Skeletal muscle cell (primary cell): ENCODE measurements at places on chromosomes 2 and 18.

- no peak for DNase-seq
These were observed 25.4 kb upstream of the STPG4 start for GRCh38 chr2:47180531-47180930.

DNA sequence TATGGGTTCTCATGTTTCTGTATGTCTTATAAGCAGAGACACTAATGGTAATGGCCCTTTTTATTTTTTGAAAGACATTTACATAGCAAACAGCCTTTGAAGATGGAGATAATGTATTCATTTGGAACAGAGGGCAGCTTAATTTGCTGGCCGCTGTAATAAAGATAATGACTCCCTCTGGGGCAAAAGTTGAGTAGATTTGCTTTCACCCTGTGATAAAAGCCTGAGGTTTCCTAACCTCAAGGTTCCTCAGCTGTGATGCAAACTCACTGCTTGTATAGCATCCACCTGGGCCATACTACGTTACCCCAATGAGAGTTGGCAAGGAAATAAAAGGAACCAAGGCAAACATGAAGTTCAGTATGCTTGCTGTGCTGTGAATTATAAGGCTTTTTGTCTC is 54.8 kb downstream of the TEX51 start:
- no peak for DNase-seq

- no peak for DNase-seq
These were observed 172.7 kb downstream of the SH3RF3 start for GRCh38 chr2:109301746-109302145.

GRCh38 chr2:77018219-77018618 is 504.0 kb downstream of the LRRTM4 start:
- DNase-seq, result no peak

DNA sequence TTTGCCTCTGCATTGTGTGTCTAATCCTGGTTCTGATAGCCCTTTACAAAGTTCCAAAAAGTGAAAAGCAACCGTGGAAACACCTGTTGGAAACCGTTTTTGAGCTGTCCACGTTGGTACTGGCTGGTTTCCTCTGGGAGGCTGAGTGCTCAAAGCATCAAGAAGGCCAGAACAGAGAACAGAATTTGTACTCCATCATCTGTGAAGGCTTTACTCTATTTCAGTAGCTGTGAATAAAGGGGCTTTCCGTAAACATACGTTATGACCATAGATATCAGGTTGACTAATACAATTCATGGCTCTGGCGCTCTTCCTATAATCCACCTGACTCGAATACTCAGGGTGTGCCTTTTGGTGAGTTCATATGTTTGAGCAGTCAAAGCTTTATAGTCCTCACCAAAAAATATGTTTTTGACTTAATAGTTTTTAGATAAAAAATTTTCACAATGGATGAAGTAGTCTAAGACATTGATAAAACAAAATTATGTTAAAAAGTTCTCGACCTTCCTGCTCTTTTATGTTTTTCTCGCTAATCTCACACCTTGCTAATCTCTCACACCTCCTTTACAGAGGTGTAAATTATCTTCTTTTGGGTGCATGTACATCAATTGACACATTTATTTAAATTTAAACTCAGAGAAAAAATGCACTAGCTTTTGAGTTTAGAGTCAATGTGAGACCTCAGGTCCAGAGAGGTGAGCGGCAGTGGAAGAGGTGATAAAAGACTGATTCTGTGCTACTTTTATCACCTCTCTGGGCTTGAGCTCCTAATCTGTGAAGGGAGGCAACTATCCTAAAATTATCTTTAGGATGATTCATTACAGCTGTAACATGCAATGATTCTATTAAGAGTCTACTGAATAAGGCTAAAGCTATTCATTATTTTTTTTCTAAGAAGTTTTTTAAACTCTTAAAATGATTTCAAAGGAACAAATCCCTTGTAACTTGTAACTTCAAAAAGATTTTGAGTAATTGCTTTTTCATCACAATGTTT is 65.3 kb downstream of the CXCR4 start:
- DNase-seq, result no peak

DNA sequence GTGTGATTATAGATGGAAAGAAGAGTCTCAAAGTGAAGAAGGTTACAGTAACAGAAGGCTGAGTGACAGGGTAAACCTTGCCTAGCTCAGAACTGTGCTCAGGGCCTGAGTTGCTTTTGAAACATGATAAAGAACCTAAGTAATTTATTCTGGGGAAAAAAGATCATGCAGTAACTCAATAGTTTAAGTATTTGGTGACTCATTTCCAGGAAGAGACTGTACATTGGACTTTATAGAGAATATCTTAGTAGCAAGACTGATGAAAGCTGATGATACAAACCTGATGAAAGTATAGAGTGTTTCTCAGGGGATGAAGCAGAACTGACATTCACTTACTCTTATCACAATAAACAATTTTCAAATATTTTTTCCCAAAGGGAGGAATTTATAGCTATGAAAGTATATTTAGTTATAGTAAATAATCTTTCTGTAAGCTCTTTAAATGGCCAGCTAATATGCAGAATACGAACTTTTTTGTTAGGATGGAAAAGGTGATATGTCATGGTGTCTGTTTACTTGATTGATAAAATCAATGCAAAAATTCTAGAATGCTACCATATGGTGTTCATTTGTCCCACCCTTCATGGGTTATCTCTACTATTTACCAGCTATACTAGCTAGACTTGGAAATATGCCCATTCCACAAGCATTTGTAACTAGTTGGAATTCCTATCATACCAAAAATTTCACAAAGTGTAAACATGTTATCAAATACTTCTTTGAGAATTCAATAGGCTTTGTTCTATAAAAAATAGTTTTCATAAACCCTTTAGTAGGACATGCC is 1265.5 kb upstream of the ACVR2A start:
- peak; percentile 39 for DNase-seq

DNA sequence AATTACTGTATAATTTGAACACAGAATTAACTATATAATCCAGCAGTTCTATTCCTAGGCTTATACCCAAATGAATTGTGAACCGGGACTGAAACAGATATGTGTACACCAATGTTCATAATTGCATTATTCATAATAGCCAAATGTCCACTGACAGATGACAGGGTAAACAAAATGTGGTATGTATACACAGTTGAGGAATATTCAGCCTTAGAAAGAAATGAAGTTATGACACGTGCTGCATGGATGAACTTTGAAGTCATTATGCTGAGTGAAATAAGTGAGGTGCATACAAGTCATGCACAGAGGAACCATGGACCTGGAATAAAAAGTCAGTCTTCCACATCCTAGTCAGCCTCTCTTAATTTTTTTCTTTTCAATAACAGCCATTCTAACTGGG is 91.9 kb downstream of the SH3RF3 start:
- no peak for DNase-seq

- no peak for DNase-seq
These were observed 2.2 kb downstream of the RNU4ATAC start for GRCh38 chr2:121532894-121533293.

DNA sequence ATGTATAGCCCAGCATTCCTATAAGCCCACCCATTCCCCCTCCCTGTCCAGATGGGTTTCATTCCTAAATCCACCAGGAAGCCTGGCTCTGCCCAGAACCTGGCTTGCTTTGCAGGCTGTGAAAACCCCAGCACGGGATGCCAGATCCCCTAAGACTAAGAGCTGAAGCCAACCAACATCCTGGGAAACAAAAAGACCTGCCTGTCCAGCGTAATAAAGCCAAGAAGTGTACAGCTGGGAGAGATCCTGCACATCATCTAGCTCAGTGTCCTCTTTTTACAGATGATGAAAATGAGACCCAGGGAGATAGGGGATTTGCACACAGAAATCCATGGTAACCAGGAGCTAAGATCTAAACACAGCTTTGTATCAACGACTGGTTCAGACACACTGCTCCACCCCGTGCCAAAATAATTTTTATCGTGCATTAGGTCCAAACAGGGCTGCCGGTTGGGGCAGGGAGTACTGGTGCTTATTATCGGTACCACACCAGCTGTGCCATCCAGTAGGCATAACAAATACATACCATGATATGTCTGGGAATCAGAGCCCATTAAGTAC is 2.9 kb downstream of the RND3 start:
- no peak for DNase-seq

DNA sequence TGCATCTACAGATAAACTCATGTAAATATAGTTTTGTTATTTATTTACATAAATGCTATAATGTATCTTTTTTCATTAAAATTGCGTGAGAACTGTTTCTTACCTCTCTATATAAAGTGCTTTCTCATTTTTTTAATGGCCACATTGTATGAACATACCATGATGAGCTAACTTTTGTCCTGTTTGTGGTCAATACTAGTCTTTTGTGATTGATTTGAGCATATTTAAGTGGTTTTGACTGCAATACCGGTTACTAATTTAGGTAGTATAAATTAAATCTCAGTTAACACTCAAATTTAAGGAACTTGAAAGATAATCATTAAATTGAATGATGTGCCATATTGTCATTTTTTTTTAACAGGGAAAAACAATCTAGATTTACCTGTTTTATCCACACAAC is 108.2 kb downstream of the HAUS1 start:
- DNase-seq, result no peak

- DNase-seq, result no peak
These were observed 250.8 kb downstream of the LRRTM1 start for GRCh38 chr2:80053522-80054345.

- DNase-seq, result no peak
These were observed 5.1 kb downstream of the PSD4 start for GRCh38 chr2:113178891-113179290.

DNA sequence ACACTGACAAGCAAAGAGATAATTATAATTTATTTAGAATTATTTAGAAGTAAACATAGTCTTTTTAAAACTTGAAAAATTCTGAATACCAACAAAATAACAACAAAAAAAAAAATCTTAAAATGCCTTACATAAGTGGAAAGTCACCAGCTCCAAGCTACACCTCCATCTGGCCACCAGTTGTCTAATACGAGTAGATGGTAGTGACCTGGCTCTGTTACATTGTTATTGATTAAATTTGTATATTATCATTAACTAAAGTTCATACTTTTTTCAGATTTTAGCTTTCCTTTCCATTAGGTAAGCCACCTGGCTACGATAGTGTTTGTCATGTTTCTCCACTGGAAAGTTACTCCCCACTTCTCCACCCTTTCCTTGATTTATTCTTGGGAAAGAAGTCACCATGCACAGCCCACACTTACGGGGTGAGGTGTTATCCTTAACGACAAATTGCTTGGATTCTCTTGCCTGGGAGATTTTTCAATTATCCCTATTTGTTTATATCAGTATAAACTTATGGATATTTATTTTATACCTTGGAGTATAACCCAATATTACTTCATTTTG is 464.5 kb upstream of the CHAC2 start:
- no peak for DNase-seq

- no peak for DNase-seq
These were observed 2.6 kb downstream of the MAP2 start for GRCh38 chr2:209426432-209426831.

DNA sequence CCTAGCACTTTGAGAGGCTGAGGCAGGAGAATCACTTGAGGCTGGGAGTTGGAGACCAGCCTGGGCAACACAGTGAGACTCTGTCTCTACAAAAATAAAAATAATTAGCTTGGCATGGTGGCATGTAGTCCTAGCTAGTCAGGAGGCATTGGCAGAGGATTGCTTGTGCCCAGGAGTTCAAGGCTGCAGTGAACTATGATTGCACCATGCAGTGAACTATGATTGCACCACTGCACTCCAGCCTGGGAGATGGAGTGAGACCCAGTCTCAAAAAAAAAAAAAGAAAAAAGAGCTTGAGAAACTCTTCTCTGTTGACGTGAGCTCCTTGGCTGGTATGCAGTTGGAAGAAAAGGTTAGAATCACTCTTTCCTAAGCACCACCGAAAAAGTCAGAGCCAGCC is 125.1 kb upstream of the TNP1 start:
- DNase-seq, result no peak

- DNase-seq, result no peak
These were observed 46.2 kb upstream of the SPRED2 start for GRCh38 chr2:65478498-65479135.

GRCh38 chr2:42928692-42929545 is 136.5 kb upstream of the HAAO start:
- DNase-seq, result no peak

- DNase-seq, result no peak
These were observed 74.7 kb upstream of the RAB6C start for GRCh38 chr2:129904532-129905446.

DNA sequence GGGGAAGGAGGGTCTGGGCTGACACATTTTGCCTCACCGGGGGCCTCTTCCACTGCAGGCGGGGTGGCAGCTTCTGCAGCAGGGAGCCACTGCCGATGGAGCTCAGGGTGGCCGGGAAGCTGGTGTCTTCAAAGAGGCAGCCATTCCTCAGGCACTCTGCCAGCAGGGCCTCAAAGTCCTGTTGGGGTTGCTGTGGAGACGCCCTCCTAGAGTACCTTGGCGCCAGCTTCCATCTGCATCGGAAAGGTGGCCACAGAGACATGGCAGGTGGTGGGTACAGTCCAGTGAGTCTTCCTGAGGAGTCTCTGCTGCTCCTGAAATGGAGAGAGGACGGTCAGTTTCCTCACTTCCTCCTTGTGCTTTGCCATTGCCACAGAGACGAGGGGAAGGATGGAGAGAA is 12.1 kb downstream of the CAPN14 start:
- DNase-seq, result no peak

DNA sequence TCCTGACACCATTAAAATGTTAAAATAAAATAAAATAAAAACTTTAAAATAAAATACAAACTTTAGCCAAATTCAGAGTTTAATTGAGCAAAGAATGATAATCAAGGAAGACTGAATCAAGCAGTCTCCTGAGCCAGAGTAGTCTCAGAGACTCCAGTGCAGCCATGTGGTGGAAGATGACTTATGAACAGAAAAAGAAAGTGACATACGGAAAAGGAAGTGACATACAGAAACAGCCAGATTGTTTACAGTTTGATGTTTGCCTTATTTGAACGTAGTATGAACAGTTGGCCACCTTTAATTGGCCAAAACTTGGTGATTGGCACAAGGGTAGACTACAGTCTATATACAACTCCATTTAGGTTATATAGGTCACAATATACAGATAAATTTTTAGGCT is 787.2 kb downstream of the ADCYAP1 start:
- DNase-seq, result no peak

- DNase-seq, result no peak
These were observed 40.0 kb upstream of the DNAH7 start for GRCh38 chr2:196108604-196109003.
